ENCODE measurements at places on chromosomes 6 and 20.

DNA sequence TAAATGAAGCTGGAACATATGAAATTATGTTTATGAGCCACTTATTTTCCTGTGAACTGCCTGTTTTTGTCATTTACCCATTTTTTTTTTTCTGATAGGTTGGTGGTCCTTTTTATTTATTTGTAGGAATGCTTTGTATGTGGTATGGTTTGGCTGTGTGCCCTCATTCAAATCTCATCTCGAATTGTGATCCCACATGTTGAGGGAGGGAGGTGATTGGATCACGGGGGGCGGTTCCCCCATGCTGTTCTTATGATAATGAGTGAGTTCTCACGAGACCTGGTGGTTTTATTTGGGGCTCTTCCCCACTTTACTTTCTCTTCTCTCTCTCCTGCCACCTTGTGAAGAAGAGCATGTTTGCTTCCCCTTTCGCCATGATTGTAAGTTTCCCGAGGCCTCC is 77.3 kb downstream of the CDH26 start:
- no peak for DNase-seq

DNA sequence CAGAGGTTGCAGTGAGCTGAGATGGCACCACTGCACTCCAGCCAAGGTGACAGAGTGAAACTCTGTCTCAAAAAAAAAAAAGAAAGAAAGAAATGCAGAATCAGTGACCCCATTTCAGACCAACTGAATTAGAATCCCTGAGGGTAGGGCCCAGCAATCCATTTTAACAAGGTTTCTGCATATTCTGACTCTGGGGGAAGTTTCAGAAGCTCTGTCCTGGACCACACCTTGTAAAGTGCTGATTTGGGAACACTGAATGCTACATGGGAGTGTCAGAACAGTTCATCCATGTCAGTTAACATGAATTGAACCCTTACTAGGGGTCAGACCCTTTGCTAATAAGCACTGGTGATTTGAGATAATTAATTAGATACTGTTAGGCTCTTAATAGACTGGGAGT is 52.0 kb downstream of the SNAP25 start:
- no peak for DNase-seq

DNA sequence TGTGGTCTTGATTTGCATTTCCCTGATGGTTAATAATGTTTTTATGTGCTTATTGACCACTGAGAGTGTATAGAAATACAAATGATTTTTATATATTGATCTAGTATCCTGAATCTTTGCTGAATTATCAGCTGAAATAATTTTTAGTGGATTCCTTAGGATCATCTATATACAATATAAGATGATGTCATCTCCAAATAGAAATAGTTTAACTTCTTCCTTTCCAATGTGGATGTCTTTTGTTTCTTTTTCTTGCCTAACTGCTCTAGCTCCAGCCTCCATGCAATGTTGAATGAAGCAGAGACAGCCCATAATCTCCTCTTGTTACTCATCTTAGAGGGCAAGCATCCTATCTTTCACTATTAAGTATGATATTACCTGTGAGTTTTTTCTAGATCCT is 226.4 kb downstream of the GMDS start:
- no peak for DNase-seq

GRCh38 chr20:59848182-59848581 is 85.3 kb downstream of the SYCP2 start:
- DNase-seq = no peak

GRCh38 chr6:116136933-116137340 is 11.0 kb upstream of the COL10A1 start:
- DNase-seq = no peak

DNA sequence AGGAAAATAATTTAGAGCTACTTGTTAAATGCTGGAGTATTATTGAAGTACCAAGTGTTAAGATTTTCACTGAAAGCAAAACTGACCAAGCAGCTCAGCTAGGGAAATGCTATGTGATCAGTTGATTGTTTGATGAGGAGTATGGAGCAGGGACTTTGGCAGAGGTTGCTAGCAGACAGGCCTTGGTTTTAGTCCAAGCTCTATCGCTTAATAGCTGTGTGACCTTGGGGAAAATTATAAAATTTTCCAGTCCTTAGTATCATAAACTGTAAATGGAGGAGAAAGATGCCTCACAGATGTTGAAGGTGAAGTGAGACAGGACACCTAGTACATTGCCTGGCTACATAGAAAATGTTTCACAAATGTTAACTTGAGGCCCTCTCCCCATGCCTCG is 136.6 kb downstream of the MTHFD1L start:
- DNase-seq = no peak

- no peak for DNase-seq
These were observed 58.9 kb upstream of the OPRM1 start for GRCh38 chr6:153980171-153980570.

DNA sequence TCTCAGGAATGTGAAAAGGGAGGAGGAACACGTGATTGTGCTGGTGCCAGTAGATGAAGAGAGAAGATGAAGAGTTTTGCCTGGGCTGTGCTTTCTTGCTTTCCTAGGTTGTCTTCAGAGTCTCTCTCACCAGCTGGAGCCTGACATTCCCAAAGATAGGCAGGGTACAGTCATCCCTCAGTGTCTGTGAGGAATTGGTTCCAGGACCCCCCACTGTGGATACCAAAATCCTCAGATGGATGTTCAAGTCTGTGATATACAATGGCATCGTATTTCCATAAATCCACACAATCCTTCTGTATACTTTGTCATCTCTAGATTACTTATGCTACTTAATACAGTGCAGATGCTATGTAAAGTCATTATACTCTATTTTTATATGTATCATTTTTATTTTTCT is 113.5 kb downstream of the SAMD5 start:
- DNase-seq = no peak

DNA sequence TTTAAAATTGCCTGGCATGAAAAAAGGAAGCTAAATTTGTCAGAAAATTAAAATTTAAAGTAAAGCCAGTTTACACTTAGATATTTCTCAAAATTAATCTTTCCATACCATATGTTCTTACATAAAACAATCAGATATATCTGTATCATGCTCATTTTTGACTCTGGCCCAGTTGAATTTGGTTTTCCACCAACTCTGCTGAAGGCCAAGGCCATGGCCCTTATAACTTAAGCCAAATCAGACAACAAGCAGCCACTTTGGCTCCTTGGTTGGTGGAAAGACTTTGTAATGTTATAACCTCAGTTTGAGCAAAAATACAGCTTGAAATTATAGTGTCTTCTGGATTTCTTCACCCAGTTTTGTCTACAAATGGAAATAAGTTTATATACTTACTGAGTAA is 97.3 kb downstream of the CENPW start:
- DNase-seq = no peak

- no peak for DNase-seq
These were observed 94.5 kb downstream of the SIM1 start for GRCh38 chr6:100370265-100370664.

- no peak for DNase-seq
These were observed 19.8 kb downstream of the PTK7 start for GRCh38 chr6:43095939-43096338.

DNA sequence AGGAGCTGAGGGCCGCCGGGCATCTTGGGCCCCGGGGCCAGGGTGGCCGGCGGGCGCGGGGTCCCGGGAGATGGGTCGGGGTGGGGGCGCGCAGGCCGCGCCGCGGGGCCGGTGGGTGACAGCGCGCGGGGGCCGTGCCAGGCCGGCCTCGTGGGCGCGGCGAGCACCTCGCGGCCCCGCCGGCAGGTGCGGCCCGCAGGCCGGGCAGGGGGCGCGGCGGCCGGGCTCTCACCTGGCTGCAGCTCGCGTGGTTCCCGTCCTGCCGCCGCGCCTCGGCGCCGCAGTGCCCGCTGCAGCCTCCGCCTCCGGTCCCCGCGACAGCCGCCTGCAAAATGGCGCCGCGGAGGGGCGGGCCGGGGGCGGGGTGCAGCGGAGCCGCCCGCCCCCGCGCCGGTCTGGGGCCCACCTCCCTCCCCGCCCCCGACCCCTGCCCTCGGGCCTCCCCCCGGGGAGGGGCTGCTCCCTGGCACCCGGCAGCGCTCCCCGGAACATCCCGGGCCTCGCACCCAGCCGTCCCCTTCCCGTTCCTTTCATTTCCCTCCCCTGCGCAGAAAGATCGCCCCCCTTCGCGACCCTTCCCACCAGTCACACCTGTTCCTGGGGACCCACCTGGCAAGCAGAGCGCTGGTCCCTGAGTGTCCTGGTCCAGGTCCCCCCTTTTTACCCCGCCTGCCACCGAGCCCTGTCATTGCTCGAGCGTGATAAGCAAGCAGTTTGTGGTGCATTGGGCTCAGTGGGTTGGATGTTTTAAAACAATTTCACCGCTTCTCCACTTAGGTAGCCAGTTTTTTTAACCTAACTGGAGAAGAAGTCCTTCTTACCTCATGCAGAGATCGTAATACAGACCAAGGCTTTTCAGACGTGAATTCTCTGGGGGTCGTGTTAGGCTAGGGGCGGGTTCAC is at the start of gene SLC23A2:
Gene SLC23A2, minus strand, starts transcription at position 337 of the 903 bp plus-strand sequence. CDS start 68,948 bp downstream, outside the sequence.
- DNase-seq = peak; percentile 16

DNA sequence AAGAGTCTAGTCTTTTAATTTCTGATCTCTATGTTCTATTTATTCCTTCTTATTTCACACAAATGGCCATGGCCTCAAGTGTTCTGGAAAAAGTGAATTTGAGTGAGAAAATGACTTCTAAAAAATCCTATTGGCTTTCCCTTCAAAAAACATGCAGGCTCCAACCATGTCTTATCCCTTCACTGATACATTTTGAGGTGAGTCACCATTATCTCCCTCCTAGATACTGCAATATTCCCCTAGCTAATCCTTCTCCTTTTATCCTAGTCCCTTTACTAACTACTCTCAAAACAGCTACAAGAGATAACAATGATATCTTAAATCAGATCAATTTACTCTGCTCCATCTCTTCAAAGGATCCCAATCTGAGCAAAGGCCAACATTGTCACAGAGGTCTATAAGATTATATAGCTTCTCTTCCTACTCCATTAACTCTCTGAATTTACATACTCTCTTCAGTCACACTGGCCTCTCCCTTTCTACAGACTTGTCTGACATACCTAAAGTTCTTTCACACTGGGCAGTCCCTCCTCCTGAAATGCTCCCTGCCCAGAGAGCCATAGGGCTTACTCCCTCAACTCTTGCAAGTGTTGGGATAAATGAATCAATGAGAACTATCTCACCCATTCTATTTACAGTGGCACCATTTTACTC is 129.2 kb downstream of the TENT5A start:
- DNase-seq = no peak

DNA sequence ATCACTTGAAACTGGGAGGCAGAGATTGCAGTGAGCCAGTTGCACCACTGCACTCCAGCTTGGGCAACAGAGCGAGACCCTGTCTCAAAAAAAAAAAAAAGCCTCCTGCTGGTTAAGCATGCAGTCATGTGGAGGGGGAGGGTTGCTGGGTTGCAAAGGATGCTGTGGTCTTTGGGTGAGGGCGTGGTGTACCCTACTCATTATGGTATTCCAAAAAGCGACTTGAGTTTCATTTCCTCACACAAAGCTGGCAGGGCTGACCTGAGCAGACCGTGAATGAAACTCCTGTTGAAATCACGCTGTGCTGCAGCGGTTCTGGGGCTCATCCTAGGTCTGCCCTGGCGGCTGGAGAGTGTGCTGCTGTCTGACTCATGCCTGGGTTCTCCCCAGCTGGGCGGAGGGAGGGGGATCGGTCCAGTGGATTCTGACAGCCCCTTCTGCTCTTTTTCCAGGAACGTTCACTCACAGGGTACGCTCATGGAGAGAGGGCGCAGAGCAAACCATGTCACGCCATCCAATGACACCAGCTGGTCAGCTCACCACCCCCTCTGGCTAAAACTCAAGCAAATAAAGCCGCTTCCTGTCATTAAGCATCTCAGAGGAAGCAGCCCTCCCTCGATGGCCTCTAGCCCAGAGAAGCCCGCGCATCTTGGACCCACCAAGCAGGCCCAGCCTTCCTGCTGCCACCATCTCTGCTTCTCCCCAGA is 166.2 kb downstream of the SCML4 start:
- no peak for DNase-seq

GRCh38 chr20:32528171-32528891 is 56.8 kb downstream of the NOL4L start:
- peak; percentile 68 for DNase-seq

- DNase-seq = no peak
These were observed 9.6 kb upstream of the IL17A start for GRCh38 chr6:52176550-52176949.

- no peak for DNase-seq
These were observed 8.3 kb upstream of the PRND start for GRCh38 chr20:4713401-4713800.

DNA sequence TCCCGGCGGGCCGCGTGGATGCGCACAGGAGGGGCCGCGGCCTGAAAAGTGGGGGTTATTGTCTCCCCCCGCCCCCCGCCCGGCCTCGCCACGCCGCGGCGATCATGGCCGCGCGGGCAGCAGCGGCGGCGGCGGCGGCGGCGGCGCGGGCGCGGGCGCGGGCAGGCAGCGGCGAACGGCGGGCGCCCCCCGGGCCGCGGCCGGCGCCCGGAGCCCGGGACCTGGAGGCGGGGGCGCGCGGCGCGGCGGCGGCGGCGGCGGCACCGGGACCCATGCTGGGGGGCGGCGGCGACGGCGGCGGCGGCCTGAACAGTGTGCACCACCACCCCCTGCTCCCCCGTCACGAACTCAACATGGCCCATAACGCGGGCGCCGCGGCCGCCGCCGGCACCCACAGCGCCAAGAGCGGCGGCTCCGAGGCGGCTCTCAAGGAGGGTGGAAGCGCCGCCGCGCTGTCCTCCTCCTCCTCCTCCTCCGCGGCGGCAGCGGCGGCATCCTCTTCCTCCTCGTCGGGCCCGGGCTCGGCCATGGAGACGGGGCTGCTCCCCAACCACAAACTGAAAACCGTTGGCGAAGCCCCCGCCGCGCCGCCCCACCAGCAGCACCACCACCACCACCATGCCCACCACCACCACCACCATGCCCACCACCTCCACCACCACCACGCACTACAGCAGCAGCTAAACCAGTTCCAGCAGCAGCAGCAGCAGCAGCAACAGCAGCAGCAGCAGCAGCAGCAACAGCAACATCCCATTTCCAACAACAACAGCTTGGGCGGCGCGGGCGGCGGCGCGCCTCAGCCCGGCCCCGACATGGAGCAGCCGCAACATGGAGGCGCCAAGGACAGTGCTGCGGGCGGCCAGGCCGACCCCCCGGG is 637 bp downstream of the ARID1B start:
- DNase-seq = peak; percentile 55

- no peak for DNase-seq
These were observed 196.8 kb upstream of the HSF2 start for GRCh38 chr6:122202576-122203137.

GRCh38 chr6:37625591-37626374 is 71.9 kb downstream of the MDGA1 start:
- no peak for DNase-seq

GRCh38 chr6:48213076-48213788 is 102.2 kb upstream of the PTCHD4 start:
- DNase-seq = no peak

DNA sequence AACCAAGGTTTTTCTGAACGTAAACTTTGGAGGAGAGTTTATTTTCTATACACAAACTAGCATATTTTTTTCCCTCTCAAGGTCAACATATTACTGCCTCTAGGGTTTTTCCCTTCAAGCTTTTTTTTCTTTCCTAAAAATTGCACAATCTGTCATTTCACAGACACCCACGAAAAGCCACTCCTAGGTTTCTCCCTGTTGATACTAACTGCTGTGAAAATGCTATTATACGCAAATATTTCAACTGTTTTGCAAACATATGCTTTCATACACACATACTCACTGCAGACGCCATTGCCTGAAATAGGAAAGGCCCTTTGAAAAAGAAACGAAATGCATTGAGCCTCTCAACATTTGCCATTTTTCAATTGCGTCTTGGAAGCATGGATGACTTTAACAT is 333.0 kb downstream of the CD83 start:
- DNase-seq = no peak

Data from hematopoietic multipotent progenitor cell treated with erythropoietin and hydrocortisone succinate and interleukin-3 and kit ligand, for 15 days (in vitro differentiated cells).